ENCODE measurements at places on chromosomes 7 and 10. TPM values are rescaled to one million over a fixed set of nuclear protein-coding genes. Genes with fewer than 3 reads are reported as not detected.
A peak's percentile ranks its signal among the peaks of the same experiment; 100 is the strongest.

Gene C10orf53
- not detected for total RNA-seq

Gene SH2D4B
- 0.09 TPM for total RNA-seq

Gene SNX10
- 72.0 TPM for total RNA-seq

Gene ABCC2
- total RNA-seq = 2.3 TPM

Gene MYH16
- total RNA-seq = not detected

- H3K27me3 ChIP-seq = no peaks in the 10 kb centered on the region
- peak overlapping the region; percentile 39 for H3K27ac ChIP-seq
- H3K36me3 ChIP-seq = no peaks in the 10 kb centered on the region
- peak; percentile 81 for DNase-seq
- H3K4me3 ChIP-seq = no peak overlapping the region
Measured at GRCh38 chr10:71638064-71638821, 81.3 kb downstream of the C10orf105 start.

DNA sequence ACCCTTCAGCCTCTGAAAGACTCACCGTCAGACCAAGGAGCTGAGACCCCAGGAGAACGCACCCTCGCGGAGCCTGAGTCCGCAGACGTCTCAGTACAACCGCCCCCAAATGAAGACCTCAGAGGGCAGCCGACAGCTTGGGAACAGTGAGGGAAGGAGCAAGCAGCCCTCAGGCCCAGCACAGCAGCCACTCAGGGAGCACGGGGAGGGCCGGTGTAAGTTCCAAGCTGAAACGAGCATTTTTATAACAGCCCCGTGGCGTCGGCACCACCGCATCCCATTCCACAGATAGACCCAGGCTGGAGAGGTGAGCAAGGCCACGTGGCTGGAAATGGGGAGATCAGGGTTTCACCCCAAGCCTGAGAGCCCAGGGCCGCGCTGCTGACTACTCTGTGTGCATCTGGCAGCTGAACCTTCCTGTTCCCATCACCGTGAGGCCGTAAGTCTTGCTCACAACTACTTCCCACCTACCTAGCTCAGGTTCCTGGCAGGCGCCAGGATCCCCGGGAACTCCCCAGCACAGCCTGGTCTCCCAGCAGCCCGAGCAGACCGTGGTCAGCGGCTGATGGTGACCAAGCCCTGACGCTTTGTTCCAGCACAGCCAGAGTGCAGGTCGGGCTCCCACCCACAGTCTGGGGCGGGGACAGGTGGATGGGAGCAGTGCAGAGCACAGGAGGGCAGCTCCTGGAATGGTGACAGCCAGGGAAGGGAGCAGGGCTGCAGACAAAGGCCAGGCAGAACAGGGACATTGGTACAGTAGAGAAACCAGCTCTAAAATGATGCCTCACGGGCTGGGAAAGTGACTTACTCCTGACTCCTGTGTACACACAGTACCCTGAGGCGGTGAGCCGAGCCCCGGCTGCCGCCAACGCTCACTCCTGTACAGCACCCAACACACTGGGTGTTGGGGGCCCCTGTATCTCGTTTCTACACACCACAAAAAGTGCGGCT is 6.1 kb upstream of the NOM1 start:
- no peaks in the 10 kb centered on the region for H3K36me3 ChIP-seq
- H3K4me3 ChIP-seq = no peak overlapping the region
- H3K4me1 ChIP-seq = no peaks in the 10 kb centered on the region
- DNase-seq = peak; percentile 81

DNA sequence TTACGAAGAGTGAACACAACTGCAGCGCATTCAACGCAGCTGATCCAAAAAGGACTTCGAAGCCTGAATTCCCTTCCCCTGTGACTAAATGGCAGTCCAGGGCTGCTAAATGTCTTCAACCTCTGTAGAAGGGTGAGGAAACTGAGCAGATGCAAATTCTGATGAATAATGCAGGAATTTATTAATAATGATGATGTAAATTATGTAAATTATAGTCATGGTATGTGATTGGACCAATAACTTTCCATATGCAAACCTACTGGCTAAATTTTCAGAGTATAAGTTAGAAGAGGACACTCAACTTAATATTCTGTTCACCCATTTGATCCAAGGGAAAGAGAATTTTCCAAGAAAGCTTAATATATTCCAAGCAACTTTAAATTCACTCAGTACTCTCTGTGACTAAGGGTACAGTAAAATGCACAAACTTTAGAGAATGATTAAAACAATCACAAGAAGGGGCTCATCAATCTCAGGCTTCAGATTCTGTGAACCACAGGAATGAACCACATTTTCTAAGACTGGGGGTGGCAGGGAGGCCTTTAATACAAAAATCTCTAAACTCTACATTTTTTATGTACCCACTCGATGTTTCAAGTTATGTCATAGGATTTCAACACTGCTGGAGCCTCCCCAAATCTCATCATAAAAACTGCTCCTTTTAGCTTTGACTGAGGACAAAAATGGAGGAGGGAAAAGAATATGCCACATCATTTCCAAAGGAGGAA is 3.5 kb downstream of the FGFR2 start:
- no peaks in the 10 kb centered on the region for H3K36me3 ChIP-seq
- peak overlapping the region; percentile 3 for H3K27ac ChIP-seq
- peaks cover 6% of the 10 kb centered on the region for H3K4me1 ChIP-seq
- H3K4me3 ChIP-seq = no peak overlapping the region
- H3K27me3 ChIP-seq = no peaks in the 10 kb centered on the region

DNA sequence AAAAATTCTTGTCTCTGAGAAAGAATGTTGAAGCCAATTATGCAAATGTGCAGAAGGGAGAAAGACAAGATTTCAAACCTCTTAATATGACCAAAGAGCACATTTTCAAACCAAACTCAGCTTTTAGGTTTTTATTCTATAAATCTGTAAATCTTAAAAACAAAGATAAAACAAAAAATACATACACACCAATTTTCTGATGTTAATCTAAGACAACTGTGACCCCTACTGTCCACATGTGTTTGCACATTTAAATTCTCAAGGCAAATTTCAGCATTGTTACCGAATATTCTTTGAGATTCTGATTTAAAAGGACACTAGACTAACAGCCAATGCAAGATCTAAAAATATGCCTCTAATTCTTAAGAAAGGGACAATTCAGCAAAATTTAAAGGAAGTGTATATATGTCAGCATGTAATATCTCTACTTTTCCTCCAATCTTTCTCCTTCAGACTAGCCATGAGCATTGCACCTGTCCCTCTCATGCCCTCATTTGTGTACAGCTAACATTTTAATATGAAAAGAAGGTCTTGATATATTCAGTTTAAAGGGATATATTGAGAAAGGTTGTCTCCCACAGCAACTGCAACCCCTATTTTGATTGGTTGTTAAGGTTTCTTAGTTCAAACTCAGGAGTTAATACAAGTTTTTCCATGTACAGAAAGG is 417.9 kb downstream of the IPMK start:
- no peaks in the 10 kb centered on the region for H3K36me3 ChIP-seq
- no peak overlapping the region for H3K27ac ChIP-seq
- no peak overlapping the region for H3K4me3 ChIP-seq
- no peak for DNase-seq
- H3K27me3 ChIP-seq = no peaks in the 10 kb centered on the region

DNA sequence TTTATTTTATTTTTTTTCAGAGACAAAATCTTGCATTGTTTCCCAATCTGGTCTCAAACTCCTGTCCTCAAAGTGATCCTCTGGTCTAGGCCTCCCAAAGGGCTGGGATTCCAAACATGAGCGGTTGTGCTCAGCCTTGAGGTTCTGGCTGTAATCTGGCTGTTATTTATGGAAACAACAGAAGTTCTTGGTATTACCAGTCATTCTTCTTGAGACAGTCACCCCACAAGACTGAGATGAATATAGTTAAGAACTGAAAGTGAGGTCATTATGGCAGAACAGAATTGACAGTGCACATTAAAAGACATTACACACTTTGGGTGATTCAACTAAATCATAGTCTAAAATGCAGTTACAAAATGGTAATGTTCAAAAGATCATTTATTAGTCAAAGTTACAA is 719.5 kb downstream of the ZWINT start:
- DNase-seq = no peak
- H3K4me3 ChIP-seq = no peak overlapping the region
- no peak overlapping the region for H3K27ac ChIP-seq
- no peaks in the 10 kb centered on the region for H3K27me3 ChIP-seq
- H3K36me3 ChIP-seq = no peaks in the 10 kb centered on the region
